ENCODE measurements at places on chromosomes 5 and 9.

- DNase-seq: no peak
Observed at GRCh38 chr9:136610426-136610825, 52.3 kb upstream of the EGFL7 start.

GRCh38 chr5:1672396-1672795 lies 127.2 kb downstream of the MRPL36 start:
- DNase-seq: no peak

- DNase-seq: no peak
Observed at GRCh38 chr5:114191441-114191840, 170.4 kb upstream of the KCNN2 start.

- no peak for DNase-seq
Observed at GRCh38 chr5:20041326-20042274, 53.6 kb upstream of the CDH18 start.

DNA sequence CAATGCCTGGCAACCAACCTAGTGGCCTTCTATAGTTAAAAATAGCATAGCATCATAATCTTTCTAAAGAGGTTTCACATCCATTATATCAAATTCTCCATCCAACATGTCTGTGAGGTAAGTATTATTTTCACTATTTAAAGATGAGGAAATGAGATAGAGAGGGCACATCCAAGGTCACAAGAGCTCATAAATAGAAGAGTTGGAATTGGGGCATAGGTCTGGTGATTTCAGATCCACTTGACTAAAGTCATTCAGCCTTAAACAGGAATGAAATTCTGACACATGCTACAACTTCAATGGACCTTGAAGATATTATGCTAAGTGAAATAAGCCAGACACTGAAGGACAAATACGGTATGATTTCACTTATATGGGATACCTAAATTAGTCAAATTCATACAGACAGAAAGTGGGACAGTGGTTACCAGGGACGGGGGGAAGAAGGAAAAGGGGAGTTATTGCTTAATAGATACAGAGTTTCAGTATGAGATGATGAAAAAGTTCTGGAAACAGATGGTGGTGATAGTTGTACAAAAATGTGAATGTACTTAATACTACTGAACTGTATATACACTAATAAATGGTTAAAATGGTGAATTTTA lies 259.6 kb upstream of the NR4A3 start:
- no peak for DNase-seq

GRCh38 chr5:50766462-50766861 lies 100.0 kb downstream of the PARP8 start:
- DNase-seq: no peak
